Activated CD4-positive, alpha-beta T cell treated with anti-CD3 and anti-CD28 coated beads for 4 hours (primary cell): ENCODE measurements at places on chromosomes 7 and 10.

- no peak for DNase-seq
Observed at GRCh38 chr7:10299384-10299783, 674.3 kb upstream of the PHF14 start.

DNA sequence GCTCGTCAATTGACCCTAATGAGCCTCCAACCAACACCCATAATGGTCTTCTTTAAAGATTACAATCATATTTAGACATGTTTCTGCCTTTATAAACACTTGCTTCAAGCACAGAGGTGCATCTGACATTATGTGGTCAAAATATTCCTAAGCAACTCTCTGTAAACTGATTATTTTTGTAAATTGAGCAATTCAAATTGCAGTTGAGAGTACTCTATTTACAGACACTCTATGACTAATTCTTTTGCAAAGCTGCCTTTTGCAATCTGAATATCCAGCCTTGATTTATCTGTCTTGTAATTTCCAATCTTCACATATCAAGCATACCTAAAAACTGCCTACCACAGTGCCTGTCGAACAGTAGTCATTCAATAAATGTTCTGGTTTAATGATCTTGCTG lies 112.0 kb downstream of the PDE1C start:
- DNase-seq = no peak

DNA sequence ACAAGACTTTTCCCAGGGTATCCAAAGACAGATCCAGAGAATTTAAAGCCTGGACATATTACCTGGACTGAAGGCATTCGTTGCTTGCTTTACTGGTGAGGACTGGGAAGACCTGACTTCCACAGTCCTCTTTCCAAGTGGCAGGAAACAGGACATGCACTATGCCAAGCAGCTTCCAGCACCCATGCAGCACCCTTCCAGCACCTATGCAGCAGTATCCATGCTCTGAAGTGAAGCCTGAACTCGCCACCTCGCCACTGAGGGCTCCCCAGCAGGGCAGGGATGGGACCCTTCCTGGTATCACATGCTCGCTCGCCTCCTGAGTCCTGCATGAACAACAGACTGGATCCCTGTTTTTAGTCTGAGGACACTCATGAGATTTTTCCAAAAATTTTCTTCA lies 189.9 kb upstream of the KLF14 start:
- DNase-seq = no peak

DNA sequence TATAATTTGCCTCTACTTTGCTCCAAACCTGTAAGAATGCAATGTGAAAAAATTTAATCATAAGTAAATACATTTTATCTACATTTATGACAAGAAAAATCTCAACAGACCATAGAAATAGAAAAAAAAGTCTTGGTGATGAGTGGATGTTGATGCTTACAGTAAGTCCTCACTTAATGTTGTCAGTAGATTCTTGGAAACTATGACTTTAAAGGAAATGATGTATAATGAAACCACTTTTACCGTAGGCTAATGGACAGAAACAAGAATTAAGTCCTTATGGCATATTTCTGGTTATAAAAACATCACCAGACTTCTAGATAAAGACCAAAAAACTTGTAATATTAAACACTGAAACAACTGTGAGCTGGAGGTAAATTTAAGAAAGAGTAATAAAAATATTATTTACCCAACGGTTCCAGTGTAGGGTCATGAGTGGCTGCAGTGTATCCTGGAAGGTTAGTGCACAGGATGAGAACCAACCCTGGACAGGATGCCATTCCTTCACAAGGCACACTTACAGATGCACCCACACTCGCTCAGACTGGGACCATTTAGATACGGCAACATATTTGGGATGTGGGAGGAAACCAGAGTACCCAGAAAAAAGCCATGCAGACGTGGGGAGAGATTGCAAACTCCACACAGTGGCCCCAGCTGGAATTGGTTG lies 76.3 kb downstream of the GLCCI1 start:
- DNase-seq = no peak

DNA sequence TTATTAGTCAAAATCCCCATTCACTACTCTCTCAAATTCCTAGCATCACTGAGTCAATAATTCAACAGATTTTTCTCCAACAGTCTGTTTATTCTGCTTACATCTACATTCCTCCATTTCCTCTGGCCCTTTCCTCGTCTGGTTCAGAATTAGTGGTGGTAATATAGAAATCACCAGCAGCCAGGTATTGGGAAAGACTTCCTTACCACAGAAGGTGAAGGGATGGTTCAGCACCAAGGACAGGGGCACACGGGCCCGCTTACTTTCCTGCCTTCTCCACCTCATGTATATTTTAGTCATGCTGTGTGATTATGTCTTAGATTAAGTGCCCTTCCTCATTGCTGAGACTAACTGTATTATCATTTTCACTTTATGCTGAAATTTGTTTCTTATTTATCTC lies 70.4 kb upstream of the APBB1IP start:
- DNase-seq = peak; percentile 11

GRCh38 chr7:133303931-133304330 lies 51.1 kb downstream of the EXOC4 start:
- DNase-seq = no peak

GRCh38 chr10:17659365-17659764 lies 15.4 kb downstream of the STAM start:
- no peak for DNase-seq

DNA sequence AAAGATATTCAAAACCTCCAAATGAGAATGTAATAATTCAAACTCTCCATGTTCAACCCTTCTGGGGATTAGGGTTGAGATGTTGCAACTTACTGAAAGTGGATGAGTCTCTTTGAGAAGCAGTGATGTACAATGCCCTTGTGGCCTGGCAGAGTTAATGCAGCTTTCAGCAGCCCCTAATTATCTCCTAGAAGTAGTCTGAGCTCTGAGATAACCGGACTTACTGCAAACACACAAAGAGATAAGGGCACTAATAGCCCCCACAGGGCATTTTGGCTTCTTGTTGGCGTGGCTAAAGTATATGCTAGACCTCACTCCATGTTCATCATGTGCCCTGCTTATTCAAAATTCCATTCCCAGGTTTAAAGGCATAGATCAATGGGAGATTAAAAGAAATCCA lies 404.7 kb downstream of the NEBL start:
- no peak for DNase-seq

DNA sequence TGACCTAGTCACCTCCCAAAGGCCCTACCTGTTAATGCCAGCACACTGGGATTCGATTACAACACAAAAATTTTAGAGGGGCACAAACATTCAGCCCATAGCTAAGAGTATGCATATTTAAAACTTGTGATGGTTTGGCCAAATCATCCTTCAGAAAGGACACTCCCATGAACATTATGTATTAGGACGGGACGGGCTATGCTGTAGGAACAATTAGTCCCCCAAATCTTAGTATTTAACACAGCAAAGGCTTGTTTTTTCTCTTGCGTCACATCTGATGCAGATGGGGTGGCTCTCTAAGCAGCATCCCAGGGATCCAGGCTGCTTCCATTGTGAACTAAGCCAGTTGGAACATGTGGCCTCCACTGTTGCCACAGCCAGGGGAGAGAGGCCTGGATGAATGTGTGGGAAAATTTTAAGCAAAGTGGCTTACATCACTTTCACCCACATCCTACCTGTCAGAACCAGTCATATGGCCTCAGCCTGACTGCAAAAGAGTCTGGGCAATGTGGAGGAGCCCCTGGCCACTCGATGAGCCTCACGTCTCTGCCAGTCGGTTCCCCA lies 26.6 kb downstream of the CHST3 start:
- no peak for DNase-seq

- no peak for DNase-seq
Observed at GRCh38 chr7:120233338-120233737, 39.6 kb upstream of the KCND2 start.

- DNase-seq = no peak
Observed at GRCh38 chr7:114242992-114243507, 171.6 kb upstream of the FOXP2 start.

DNA sequence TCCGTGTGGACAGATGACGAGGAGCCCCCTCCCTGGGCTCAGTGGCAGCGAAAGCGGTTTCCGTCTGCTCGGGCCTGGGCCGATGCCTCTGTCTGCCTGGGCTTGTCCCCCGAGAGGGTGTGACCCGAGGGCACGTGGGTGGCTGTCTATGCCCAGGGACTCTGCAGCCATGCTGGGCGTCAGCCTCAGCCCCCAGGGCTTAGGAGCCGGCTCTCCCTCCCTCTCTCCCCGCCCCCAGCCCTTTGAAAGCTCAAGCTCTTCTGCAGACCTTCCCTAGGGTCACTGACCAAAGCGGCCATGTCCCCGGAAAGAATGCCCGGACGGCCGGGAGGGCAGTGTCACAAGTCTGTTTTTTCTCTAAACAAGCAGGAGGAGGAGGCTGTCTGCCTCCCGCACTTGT lies 7.1 kb downstream of the MICALL2 start:
- no peak for DNase-seq

GRCh38 chr10:121734589-121735045 lies 136.4 kb upstream of the FGFR2 start:
- DNase-seq = no peak

GRCh38 chr10:128011059-128011979 lies 104.4 kb downstream of the PTPRE start:
- DNase-seq = peak; percentile 91

DNA sequence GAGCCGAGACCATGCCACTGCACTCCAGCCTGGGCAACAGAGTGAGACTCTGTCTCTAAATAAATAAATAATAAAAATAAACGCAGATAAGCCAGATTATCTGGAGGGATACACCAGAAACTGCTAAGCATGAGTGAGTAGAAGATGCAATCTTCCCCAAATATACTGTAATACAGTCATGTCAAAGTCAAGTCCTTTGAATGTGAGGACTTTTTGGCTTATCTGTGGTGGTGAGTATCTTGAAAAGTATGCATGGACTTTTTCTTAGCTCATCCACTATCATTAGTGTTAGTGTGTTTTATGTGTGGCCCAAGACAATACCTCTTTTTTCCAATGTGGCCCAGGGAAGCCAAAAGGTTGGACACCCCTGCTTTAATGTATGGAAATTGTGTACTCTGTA lies 44.7 kb upstream of the PITRM1 start:
- DNase-seq = no peak
